Activated CD4-positive, alpha-beta memory T cell treated with anti-CD3 and anti-CD28 coated beads, Interleukin-2, amount 10 ng/mL, durations not matched to agents 7 days and 5 days (primary cell): ENCODE measurements at places on chromosomes 4 and X. TPM values are rescaled to one million over a fixed set of nuclear protein-coding genes. Genes with fewer than 3 reads are reported as not detected.

The KDR gene
- not detected for total RNA-seq

The PRR32 gene
- not detected for total RNA-seq

GRCh38 chr4:112119353-112119783 lies 25.9 kb upstream of the FAM241A start:
- H3K27me3 ChIP-seq = no peaks in the 10 kb centered on the region
- H3K36me3 ChIP-seq = peaks cover 12% of the 10 kb centered on the region
- H3K4me1 ChIP-seq = peaks cover 23% of the 10 kb centered on the region
- peak overlapping the region; percentile 51 for H3K4me3 ChIP-seq
- peak; percentile 32 for DNase-seq

DNA sequence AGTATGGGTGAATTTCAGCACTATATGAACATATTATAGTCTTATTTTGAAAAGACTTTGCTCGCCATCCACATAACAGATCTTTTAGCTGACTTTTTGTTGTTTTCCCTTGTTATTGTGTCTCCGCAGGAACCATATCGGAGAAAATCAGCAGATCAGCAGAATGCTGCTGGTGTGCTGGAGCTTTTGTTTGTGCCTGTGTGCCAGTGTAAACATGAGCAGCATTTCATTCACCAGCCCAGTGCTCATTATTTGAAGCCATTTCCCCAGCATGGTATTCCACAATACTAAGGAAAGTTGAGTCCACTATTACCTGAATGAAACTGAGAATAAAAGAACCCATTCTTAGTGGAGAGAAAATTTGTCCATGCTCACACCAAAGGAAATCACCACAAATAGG lies 261.8 kb upstream of the ARX start:
- H3K27me3 ChIP-seq = no peaks in the 10 kb centered on the region
- no peak for DNase-seq
- no peak overlapping the region for H3K4me3 ChIP-seq
- no peaks in the 10 kb centered on the region for H3K36me3 ChIP-seq
- no peak overlapping the region for H3K27ac ChIP-seq

DNA sequence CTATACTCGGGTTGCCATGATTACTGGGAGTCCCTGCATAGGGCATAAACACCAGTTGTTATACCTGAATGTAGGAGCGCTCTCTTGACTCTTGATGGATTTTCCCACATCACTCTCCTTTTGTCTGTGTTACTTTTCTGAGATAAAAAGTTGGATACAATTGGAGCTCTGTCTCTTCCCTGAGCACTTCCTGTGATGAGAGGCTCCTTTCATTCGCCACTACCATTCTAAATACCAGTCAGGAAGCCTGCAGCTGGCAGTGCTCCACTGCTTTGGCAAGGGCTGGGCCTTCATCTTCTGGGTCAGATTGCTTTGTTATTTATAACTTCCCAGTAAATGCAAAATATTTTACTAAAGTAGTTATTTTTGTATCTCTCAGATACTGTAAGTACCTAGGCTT lies 13.9 kb downstream of the TCEANC start:
- no peak overlapping the region for H3K27ac ChIP-seq
- no peak for DNase-seq
- peaks cover 17% of the 10 kb centered on the region for H3K36me3 ChIP-seq
- H3K27me3 ChIP-seq = no peaks in the 10 kb centered on the region

The BGN gene
- not detected for total RNA-seq

DNA sequence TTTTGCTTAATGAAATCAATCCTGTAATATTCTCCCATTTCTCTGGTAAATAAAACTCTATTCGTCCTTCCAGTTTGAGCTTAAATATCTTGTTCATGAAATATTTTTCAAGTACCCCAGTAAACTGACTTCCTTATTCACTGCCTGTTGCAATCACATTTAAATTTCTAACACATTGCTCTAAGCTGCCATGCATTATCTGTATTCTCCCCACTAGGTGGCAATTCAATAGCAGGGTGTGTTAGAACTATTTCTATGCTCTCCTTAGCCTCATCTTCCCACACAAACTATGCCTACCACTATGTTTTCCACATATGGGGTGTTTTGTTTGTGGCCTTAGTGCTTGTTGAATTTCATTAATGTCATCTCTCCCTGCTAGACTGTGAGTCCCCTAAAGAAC lies 377.1 kb upstream of the HS3ST1 start:
- H3K27ac ChIP-seq = no peak overlapping the region
- no peak for DNase-seq
- no peaks in the 10 kb centered on the region for H3K4me1 ChIP-seq
- H3K27me3 ChIP-seq = no peaks in the 10 kb centered on the region

GRCh38 chr4:146243141-146243882 lies 29.0 kb downstream of the REELD1 start:
- peak overlapping the region; percentile 28 for H3K27ac ChIP-seq
- no peaks in the 10 kb centered on the region for H3K36me3 ChIP-seq
- peak overlapping the region; percentile 46 for H3K4me3 ChIP-seq
- H3K4me1 ChIP-seq = peaks cover 9% of the 10 kb centered on the region
- H3K27me3 ChIP-seq = no peaks in the 10 kb centered on the region
- peak; percentile 43 for DNase-seq

The GK gene
- total RNA-seq = 37.5 TPM

GRCh38 chr4:61149278-61149677 lies 50.8 kb upstream of the ADGRL3 start:
- H3K4me1 ChIP-seq = no peaks in the 10 kb centered on the region
- H3K27me3 ChIP-seq = no peaks in the 10 kb centered on the region
- H3K36me3 ChIP-seq = no peaks in the 10 kb centered on the region
- no peak for DNase-seq
- H3K27ac ChIP-seq = no peak overlapping the region
- H3K4me3 ChIP-seq = no peak overlapping the region

GRCh38 chr4:150123087-150123486 lies 44.8 kb downstream of the DCLK2 start:
- H3K4me1 ChIP-seq = peaks cover 3% of the 10 kb centered on the region
- no peak overlapping the region for H3K27ac ChIP-seq
- no peaks in the 10 kb centered on the region for H3K27me3 ChIP-seq
- no peak overlapping the region for H3K4me3 ChIP-seq
- DNase-seq = no peak

GRCh38 chrX:112313201-112313600 lies 230.6 kb upstream of the TRPC5 start:
- H3K27ac ChIP-seq = no peak overlapping the region
- H3K4me1 ChIP-seq = no peaks in the 10 kb centered on the region
- H3K4me3 ChIP-seq = no peak overlapping the region

DNA sequence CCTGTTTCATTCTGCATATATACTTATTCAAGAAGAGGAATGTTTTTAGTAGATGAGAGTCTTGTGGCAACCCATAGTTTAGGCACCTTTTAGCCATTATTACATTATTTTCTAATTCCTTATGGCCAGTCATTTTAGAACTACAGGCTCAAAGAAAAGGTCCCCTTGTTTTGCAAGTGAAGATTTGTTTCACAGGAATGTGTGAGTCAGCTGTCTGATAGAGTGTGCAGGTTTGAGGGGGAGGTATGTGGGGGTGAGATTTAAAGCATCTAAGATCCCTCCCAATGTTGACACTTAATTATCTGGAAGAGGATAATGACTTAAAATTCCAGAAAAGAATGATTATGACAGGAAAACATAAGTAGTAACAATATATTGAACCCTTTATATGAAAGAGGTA lies 495.6 kb downstream of the KCNIP4 start:
- H3K4me3 ChIP-seq = no peak overlapping the region
- no peaks in the 10 kb centered on the region for H3K27me3 ChIP-seq
- DNase-seq = no peak
- H3K36me3 ChIP-seq = no peaks in the 10 kb centered on the region
- H3K27ac ChIP-seq = no peak overlapping the region
- no peaks in the 10 kb centered on the region for H3K4me1 ChIP-seq

DNA sequence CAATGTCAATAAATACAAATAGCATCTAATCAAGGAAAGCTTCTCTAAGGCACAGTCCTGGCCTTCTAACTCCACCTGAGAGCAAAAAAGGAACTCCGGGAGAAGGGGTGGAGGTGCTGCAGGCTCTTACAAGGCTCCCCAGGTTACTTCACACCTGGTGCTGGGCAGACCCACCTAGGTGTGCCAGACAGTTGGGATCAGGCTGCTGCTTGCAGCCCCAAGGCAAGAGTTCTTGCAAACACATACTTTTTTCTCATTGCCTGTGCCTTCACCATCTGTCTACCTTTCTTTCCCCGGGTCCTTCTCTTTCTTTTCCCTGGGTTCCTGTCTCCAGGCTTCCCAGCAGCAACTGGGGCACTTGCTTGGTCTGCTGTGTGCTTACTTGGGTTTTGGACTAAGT lies 81.4 kb upstream of the STIM2 start:
- DNase-seq = no peak
- H3K4me1 ChIP-seq = no peaks in the 10 kb centered on the region
- no peak overlapping the region for H3K4me3 ChIP-seq
- H3K27me3 ChIP-seq = no peaks in the 10 kb centered on the region
- H3K36me3 ChIP-seq = peaks cover 3% of the 10 kb centered on the region
- no peak overlapping the region for H3K27ac ChIP-seq

DNA sequence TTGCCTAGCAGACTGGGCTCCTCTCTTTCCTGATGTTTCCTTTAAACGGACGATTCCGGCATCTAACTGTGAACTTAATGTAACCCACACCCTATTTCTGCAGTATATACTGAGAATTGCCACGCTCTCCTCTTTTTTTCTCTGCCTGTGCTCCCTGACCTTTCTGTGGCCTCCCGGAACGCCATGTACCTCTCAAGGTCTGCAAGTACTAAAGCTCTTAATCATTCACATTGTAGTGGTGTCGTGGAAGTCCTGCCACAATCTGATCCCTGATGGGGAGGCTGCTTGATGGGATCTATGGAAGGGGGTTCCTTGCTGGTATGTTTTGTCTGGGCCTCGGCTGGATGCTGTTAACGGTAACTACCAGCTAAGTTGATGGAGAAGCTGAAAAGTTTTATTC lies 302.9 kb upstream of the EPHA5 start:
- no peak overlapping the region for H3K27ac ChIP-seq
- H3K4me3 ChIP-seq = no peak overlapping the region
- H3K27me3 ChIP-seq = no peaks in the 10 kb centered on the region
- no peak for DNase-seq
- no peaks in the 10 kb centered on the region for H3K36me3 ChIP-seq

- DNase-seq = peak; percentile 50
- no peak overlapping the region for H3K4me3 ChIP-seq
These were observed 34.5 kb upstream of the HELT start for GRCh38 chr4:184983672-184984356.

The POF1B gene
- total RNA-seq = 0.35 TPM

- no peak overlapping the region for H3K4me3 ChIP-seq
- no peak for DNase-seq
- peaks cover 24% of the 10 kb centered on the region for H3K36me3 ChIP-seq
- H3K4me1 ChIP-seq = no peaks in the 10 kb centered on the region
- H3K27ac ChIP-seq = no peak overlapping the region
- H3K27me3 ChIP-seq = no peaks in the 10 kb centered on the region
These were observed 15.4 kb downstream of the SETD7 start for GRCh38 chr4:139540632-139541031.

- H3K27ac ChIP-seq = no peak within 1 kb of the TSS
- H3K4me3 ChIP-seq = peak within 1 kb of the TSS; percentile 40
- peaks cover 82% of the 10 kb centered on the region for H3K27me3 ChIP-seq
- no peak for DNase-seq
- no peaks in the 10 kb centered on the region for H3K36me3 ChIP-seq
These were observed at the start of gene STOX2 for GRCh38 chr4:183905081-183905592. TSS of gene STOX2 (plus strand) at chr4:183905307. CDS start at chr4:183906791, 1,484 bp downstream.

- H3K27me3 ChIP-seq = peaks cover 13% of the 10 kb centered on the region
- H3K4me1 ChIP-seq = no peaks in the 10 kb centered on the region
- H3K27ac ChIP-seq = no peak overlapping the region
- H3K4me3 ChIP-seq = no peak overlapping the region
- H3K36me3 ChIP-seq = no peaks in the 10 kb centered on the region
These were observed 163.2 kb upstream of the ETNPPL start for GRCh38 chr4:108926061-108926460.
